Progenitor cell of endocrine pancreas (in vitro differentiated cells): ENCODE measurements at places on chromosomes 11 and 22. TPM values are rescaled to one million over a fixed set of nuclear protein-coding genes. Genes with fewer than 3 reads are reported as not detected.

GTSE1 gene
- total RNA-seq: 24.2 and 25.1 TPM in 2 replicates

CNTF gene
- 3.9 and 4.3 TPM in 2 replicates for total RNA-seq

TAGLN gene
- total RNA-seq: 41.4 and 72.6 TPM in 2 replicates

- H3K27me3 ChIP-seq: no peaks in the 10 kb centered on the region
- H3K36me3 ChIP-seq: no peaks in the 10 kb centered on the region
- no peak overlapping the region for H3K27ac ChIP-seq
- DNase-seq: no peak
Measured at GRCh38 chr22:23781511-23782183, 5.1 kb upstream of the SMARCB1 start.
